ENCODE measurements at places on chromosomes 1 and 21. TPM values are rescaled to one million over a fixed set of nuclear protein-coding genes. Genes with fewer than 3 reads are reported as not detected.
A peak's percentile ranks its signal among the peaks of the same experiment; 100 is the strongest.

SLC45A3 gene
- total RNA-seq: 3.6 TPM

- DNase-seq: peak; percentile 60
These were observed 2.7 kb upstream of the FMO1 start for GRCh38 chr1:171245458-171246064.

DNA sequence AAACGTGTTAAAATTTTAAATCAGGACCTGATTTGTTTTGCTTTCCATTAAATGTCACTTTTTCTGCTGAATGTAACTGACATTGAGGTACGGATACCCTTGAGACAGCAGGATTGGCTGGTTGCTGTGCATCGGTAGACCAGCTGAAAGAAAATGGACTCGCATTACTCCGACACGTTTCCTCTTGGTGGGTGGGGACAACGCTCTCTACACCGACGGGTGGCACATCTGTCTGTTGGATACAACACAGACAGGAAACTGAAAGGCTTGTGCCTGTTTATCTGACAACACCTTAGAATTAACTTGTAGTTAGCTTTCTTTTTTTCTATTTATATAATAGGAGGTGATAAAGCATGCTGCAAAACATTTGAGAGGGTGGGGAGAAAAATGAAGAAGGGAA is 19.4 kb downstream of the PRPF38A start:
- no peak for DNase-seq

UBASH3A gene
- 1.9 TPM for total RNA-seq

- no peak for DNase-seq
These were observed 19.7 kb downstream of the EDEM3 start for GRCh38 chr1:184734980-184735379.

FAM110D gene
- total RNA-seq: 0.72 TPM

TSPAN2 gene
- total RNA-seq: 28.2 TPM

S100A12 gene
- not detected for total RNA-seq

DNA sequence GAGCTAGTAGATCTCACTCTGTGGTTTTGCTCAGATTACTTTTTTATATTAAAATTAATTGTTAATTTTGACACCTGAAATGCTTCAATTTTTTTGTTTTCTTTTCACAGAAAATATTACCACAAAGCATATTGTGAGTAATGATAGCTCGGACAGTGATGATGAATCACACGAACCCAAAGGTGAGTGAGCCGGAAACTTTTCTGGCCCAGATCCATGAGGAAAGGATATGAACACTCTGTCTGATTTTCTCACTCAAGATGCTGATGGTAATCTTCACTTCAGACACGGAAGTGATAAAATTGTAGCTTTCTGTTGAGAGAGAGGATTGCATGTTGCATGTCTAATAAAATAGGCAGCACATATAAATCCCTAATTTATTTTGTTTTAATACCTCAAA is 121.8 kb downstream of the PLA2G4A start:
- DNase-seq: no peak

ASPM gene
- 12.3 TPM for total RNA-seq

DNA sequence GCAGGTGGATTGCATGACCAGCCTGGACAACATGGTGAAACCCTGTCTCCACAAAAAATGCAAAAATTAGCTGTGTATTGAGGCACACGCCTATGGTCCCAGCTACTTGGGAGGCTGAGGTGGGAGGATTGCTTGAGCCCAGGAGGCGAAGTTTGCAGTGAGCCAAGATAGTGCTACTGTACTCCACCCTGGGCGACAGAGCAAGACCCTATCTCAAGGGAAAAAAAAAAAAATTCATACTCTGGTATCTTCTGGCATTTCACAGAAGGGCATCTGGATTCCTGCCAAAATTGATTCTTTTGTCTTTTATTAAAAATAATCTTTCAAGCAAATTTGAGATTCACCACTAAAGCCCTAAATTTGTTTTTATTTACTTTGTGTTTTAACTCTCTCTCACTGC is 19.2 kb downstream of the CLIC4 start:
- no peak for DNase-seq

GRCh38 chr1:152159144-152159543 is at the start of gene RPTN:
RPTN (minus strand) TSS chr1:152159228; CDS start chr1:152157889, 1,339 bp downstream.
- DNase-seq: no peak

NES gene
- 19.0 TPM for total RNA-seq

ACOT11 gene
- 12.5 TPM for total RNA-seq

MMP23B gene
- total RNA-seq: 249 TPM

FBXO28 gene
- total RNA-seq: 37.3 TPM

DNA sequence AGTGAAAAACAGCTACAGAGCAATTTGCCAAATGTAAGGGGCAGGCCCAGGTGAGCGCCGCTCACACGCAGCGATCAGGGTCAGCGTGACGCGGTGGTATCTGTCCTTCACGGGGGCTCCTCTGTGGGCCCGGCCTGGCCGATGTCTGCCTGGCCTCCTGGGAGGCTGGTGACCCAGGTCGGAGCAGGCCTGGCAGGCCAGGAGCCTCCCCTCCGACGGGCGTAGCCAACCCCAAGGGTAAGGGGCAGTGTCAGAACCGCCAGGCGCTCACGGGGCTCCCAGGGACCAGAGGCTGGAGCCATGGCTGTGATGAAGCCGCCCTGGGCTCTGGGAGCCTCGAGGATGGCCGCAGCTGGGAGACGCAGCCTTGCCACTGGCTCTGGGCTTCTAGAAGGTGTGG is 72.1 kb downstream of the MORN1 start:
- DNase-seq: no peak

FNBP1L gene
- 33.5 TPM for total RNA-seq

- no peak for DNase-seq
These were observed 288.6 kb downstream of the RGS7 start for GRCh38 chr1:241068359-241068758.

DNA sequence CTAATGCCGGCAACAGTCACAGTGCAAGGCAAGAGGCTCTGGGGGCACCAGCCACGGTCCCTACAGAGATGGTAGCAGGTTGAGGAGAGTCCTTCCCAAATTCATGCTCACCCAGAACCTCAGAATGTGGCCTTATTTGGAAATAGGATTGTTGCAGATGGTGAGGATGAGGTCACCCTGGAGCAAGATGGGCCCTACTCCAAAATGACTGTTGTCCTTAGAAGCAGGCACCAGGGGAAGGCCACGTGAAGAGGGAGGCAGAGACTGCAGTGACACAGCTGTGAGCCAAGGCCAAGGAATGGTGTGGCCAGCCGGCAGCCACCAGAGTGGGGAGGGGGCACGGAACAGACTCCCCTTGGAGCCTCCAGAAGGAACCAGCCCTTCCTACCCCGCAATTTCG is 70.8 kb upstream of the CLDN14 start:
- DNase-seq: no peak

DNA sequence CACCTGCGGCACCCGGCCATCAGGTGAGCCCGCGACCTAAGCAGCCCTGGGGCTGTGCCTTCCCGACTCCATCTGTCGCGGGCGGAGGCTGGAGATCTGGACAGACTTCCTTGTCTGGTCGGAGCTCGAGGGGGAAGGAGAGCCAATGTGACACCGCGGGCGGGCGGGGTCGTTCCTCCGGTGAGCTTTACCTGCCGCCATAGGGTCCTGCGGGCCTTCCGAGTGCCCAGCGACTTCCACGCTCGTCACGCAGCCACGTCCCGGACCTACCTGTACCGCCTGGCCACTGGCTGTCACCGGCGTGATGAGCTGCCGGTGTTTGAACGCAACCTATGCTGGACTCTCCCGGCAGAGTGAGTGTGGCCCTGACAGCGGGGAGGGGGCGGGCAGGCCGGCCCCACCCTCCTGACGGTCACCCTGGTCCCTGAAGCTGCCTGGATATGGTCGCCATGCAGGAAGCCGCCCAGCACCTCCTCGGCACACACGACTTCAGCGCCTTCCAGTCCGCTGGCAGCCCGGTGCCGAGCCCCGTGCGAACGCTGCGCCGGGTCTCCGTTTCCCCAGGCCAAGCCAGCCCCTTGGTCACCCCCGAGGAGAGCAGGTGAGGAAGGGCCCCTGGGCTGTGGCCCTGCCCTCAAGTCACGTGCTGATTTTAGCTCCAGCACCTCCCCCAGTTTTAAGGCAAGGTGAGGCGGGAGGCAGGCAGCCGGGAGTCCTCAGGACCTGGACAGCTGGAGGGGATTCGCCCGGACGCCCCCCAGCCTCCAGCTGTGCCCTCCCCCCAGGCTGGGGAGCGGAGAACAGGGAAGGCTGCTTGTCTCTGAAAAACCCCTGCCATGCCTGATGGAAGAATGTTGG is 1.1 kb downstream of the PUSL1 start:
- DNase-seq: no peak
